ENCODE measurements at places on chromosomes 7 and 10. TPM values are rescaled to one million over a fixed set of nuclear protein-coding genes. Genes with fewer than 3 reads are reported as not detected.

GRCh38 chr10:47104786-47105385 is 193.7 kb downstream of the PTPN20 start:
- DNase-seq, result no peak

GRCh38 chr7:68682910-68683309 is 915.4 kb upstream of the AUTS2 start:
- no peak for DNase-seq

The NPSR1 gene
- total RNA-seq, result not detected

The AMZ1 gene
- total RNA-seq, result 5.7 TPM
